ENCODE measurements at places on chromosomes 12 and 14.

DNA sequence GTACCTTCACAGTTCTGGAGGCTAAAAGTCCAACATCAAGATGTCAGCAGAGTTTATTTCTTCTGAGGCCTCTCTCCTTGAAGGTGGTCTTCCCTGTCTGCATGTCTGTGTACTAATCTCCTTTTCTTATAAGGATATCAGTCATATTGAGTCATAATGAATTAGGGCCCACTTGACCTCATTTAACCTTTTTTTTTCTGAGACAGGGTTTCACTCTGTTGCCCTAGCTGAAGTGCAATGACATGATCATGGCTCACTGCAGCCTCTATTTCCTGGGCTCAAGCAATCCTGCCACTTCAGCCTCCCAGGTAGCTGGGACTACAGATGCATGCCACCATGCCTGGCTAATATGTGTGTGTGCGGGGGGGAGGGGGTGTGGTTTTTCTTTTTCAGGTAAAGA is 41.7 kb downstream of the PPM1H start:
- H3K4me1 ChIP-seq: peaks cover 18% of the 10 kb centered on the region
- H3K36me3 ChIP-seq: no peaks in the 10 kb centered on the region
- DNase-seq: no peak
- no peak overlapping the region for H3K27ac ChIP-seq

DNA sequence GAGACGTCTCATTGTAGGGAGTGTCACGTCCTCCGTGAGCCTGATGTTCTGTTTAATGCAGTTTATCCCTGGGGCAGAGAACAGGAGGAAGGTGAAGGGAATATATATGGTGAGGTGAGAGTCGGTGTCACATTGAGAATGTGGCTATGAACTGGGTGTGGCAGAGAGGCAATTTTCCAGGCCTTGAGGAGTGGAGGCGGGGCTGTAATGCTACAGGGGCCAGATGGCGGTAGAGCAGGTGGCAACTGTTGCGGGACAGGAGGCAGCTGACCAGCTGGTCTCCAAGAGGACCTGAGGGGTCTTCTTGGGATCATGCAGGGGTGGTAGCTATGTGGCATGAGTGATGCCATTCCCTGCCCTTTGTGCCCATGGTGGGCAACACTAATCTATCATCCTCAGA is 59.6 kb downstream of the CACNA1C start:
- no peaks in the 10 kb centered on the region for H3K4me1 ChIP-seq
- no peaks in the 10 kb centered on the region for H3K27me3 ChIP-seq
- no peaks in the 10 kb centered on the region for H3K36me3 ChIP-seq
- no peak overlapping the region for H3K27ac ChIP-seq
- DNase-seq: no peak

DNA sequence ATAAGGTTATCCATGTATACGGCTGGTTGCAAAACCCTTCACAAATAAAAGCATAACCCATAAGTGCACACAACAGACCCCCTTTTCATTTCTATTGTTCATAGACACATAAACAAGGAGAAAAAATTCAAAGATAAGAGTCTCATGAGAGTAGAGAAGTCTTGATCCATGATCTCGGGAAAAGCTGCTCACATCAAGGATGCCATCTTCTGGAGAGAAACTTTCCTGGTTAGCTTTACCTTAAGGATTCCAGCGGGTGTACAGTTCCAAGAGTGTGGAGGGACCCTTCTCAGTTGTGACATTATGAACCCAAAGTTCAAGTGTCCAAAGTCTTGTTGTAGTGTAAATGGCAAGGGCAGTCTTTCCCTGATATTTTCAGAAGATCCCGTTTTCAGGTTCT is 144.5 kb downstream of the LLPH start:
- H3K27ac ChIP-seq: no peak overlapping the region
- no peak for DNase-seq
- no peaks in the 10 kb centered on the region for H3K27me3 ChIP-seq

- H3K36me3 ChIP-seq: no peaks in the 10 kb centered on the region
- no peak overlapping the region for H3K4me3 ChIP-seq
Observed at GRCh38 chr12:113674302-113674701, 202.6 kb upstream of the LHX5 start.

DNA sequence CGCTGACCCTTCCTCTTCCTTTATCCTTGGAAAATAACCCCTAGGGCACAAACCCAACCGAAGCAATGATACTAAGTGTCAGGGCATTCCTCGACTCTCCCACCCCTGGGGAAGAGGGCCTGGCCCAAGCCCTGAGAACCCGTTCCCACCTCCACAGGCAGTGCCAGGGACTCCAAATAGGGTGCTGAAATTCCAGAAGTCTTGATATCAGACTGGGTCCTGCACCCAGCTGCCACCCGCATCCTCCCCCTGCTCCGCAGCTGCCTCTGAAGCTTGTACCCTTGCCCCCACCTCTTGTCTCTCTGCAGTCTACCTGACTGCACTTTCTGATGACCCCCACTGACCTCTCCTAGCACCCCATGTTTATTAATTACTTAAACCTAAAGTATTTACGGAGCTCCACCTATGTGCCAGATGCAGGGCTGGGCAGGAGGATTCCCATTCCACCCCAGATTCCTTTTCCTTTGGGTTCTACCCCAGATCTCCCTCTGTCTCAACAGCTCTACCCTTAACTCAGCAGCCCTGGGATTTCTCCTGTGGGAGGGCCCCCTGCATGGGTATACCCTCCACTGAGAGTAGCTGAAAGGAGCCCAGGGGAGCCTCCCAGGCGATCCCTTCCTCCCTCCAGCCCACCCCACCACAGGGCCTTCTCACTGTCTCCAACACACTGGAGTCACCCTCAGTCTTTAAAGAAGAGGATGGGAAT is 4.1 kb upstream of the KRT18 start:
- H3K4me1 ChIP-seq: peaks cover 13% of the 10 kb centered on the region
- DNase-seq: no peak
- peaks cover 20% of the 10 kb centered on the region for H3K27me3 ChIP-seq
- no peak overlapping the region for H3K4me3 ChIP-seq
- no peak overlapping the region for H3K27ac ChIP-seq
- no peaks in the 10 kb centered on the region for H3K36me3 ChIP-seq

GRCh38 chr14:101009531-101009930 is 106.0 kb upstream of the RTL1 start:
- no peaks in the 10 kb centered on the region for H3K27me3 ChIP-seq
- no peak overlapping the region for H3K4me3 ChIP-seq
- H3K4me1 ChIP-seq: peaks cover 20% of the 10 kb centered on the region
- no peaks in the 10 kb centered on the region for H3K36me3 ChIP-seq

Measured in CD14-positive monocyte (primary cell).